ENCODE measurements at places on chromosomes 1 and 21.

DNA sequence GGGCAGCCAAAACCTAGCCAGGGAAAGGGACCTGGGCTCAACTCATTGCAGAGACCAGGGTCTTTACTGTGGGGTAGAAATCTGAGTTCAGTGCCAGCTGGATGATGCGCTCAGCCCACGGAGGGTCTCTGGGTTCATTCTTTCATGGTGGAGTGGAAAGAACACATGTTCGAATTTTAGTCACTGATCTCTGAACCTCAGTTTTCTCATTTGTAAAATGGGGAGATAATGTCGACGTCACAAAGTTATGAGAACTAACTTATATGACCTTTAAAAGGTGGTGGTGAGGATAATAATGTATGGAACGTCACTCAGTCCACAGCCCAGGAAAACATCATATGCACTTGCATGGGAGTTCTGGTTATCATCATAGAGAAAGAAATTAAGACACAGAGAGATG lies 1.2 kb upstream of the TAL1 start:
- H3K27ac ChIP-seq = no peak overlapping the region
- H3K36me3 ChIP-seq = no peaks in the 10 kb centered on the region
- H3K27me3 ChIP-seq = peaks cover 74% of the 10 kb centered on the region
- peaks cover 28% of the 10 kb centered on the region for H3K4me1 ChIP-seq

- H3K4me1 ChIP-seq = no peaks in the 10 kb centered on the region
- DNase-seq = no peak
- H3K4me3 ChIP-seq = no peak overlapping the region
- no peak overlapping the region for H3K27ac ChIP-seq
- peaks cover 90% of the 10 kb centered on the region for H3K27me3 ChIP-seq
- no peaks in the 10 kb centered on the region for H3K36me3 ChIP-seq
Measured at GRCh38 chr1:17122521-17123164, 3.4 kb upstream of the PADI2 start.

DNA sequence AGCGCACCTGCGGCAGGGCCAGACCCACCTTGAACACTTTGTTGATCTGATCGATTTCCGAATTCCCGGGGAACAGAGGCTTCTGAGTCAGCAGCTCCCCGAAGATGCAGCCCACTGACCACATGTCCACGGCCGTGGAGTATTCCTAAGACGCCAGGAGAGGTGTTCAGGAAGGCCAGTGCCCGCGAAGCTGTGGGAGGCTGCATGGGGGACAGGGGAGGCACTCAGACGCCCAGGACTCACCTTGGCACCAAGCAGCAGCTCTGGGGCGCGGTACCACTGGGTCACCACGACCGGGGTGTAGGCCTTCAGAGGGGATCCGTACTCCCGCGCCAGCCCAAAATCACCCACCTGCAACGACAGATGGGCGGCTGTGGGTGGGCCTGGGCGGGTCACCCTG lies 11.2 kb upstream of the SLC35E2B start:
- H3K4me1 ChIP-seq = no peaks in the 10 kb centered on the region
- H3K27ac ChIP-seq = no peak overlapping the region
- no peak for DNase-seq
- no peaks in the 10 kb centered on the region for H3K27me3 ChIP-seq
- H3K4me3 ChIP-seq = no peak overlapping the region
- peaks cover 5% of the 10 kb centered on the region for H3K36me3 ChIP-seq

- H3K4me1 ChIP-seq = no peaks in the 10 kb centered on the region
- no peak for DNase-seq
- H3K27ac ChIP-seq = no peak overlapping the region
- H3K36me3 ChIP-seq = no peaks in the 10 kb centered on the region
- peaks cover 34% of the 10 kb centered on the region for H3K27me3 ChIP-seq
- no peak overlapping the region for H3K4me3 ChIP-seq
Measured at GRCh38 chr1:158002022-158002630, 8.7 kb downstream of the KIRREL1 start.

DNA sequence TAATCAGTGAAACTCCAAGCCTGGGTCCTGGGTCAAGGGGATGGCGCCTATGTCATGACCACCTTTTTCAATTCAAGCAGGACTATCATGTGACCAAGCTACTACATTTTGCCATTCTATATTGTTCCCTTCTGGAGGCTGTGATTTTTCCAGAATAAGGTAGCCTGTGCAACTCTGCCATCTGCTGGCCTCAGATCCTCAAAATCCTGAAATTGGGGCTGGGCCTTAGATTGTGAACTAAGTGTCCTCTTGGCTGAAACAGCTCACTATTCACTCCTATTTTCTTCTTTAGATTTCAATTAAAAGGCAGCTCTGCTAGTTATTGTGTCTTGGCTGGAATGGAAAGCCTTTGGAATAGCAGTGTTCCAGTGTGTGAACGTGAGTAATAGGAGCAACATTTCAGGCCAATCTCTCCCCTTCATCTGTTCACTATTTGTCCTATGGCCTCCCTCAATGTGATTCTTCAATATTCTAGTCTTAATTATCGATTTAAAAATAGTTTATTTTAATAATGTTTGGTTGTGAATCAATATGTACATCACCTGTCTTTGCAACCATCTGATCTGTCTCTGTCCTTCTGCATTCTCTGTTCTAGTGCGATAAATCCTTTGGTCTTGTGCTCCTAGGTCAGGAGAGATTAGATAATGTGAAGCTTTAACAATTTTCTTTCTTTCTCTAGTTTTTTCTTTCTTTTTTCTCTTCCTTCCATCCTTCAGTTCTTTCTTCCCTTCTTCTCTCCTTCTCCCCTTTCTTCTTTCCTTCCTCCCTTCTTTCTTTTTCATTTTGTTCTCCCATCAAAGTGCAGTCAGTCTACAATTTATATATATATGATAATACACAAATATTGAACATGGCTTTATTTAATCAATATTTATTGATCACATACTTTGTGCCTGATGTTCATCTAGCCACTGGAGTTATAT lies 69.8 kb downstream of the CR1 start:
- no peaks in the 10 kb centered on the region for H3K27me3 ChIP-seq
- no peak overlapping the region for H3K27ac ChIP-seq
- H3K4me1 ChIP-seq = no peaks in the 10 kb centered on the region
- no peak overlapping the region for H3K4me3 ChIP-seq

- H3K27ac ChIP-seq = no peak overlapping the region
- no peaks in the 10 kb centered on the region for H3K4me1 ChIP-seq
- no peak overlapping the region for H3K4me3 ChIP-seq
- H3K27me3 ChIP-seq = peaks cover 19% of the 10 kb centered on the region
- no peaks in the 10 kb centered on the region for H3K36me3 ChIP-seq
Measured at GRCh38 chr1:219805191-219805590, 123.2 kb downstream of the SLC30A10 start.

- no peak overlapping the region for H3K27ac ChIP-seq
- H3K36me3 ChIP-seq = no peaks in the 10 kb centered on the region
- DNase-seq = no peak
- H3K27me3 ChIP-seq = no peaks in the 10 kb centered on the region
- H3K4me1 ChIP-seq = no peaks in the 10 kb centered on the region
Measured at GRCh38 chr1:216212826-216213225, 210.4 kb downstream of the USH2A start.

All from effector memory CD8-positive, alpha-beta T cell (primary cell).